ENCODE measurements at places on chromosomes 3 and 15.

DNA sequence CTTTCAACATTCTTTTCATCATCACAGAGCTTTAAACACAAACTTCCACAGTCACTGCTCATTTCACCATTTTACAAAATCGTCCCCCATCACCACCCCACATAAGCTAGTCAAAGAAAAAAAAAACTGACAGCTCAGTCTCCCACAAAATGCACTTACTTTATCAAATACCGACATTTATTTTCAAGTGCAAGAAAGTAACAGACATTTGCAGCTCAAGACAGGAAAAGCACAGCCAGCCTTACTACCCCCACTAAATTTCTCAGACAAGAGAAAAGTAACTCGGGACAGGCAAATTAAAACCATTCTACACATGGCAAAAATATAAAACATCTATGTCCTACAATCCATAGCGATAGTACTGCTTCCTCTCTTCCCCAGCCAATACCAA lies 402.4 kb downstream of the SHQ1 start:
- DNase-seq: no peak

DNA sequence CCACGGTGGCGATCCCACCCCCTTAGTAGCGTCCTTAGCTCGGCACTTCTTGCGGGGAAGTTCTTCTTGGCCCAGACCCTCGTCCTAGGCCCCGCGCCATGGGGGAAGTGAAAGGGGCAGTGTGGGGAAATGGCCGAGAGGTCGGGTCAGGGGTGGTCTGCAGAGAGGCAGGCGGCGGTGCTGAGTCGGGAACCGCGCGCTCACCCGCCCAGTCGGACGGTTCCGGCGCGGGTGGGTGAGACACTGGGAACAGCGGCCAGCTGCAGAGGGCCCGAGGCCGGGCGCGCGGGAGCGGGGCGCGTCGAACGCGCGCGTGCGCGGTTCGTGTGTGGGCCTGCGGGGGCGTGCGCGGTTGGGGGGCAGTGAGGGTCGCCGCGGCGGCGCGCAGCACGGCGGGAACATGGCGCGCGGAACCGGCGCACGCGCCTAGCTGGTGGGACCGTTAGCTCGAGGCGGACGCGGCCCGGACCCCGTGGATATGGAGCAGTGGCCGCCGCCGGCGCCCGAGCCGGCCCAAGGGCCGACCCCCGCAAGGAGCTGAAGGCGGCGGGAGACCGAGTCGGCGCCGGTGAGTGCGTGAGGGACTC lies 246.9 kb downstream of the GOLGA6L6 start:
- DNase-seq: no peak

DNA sequence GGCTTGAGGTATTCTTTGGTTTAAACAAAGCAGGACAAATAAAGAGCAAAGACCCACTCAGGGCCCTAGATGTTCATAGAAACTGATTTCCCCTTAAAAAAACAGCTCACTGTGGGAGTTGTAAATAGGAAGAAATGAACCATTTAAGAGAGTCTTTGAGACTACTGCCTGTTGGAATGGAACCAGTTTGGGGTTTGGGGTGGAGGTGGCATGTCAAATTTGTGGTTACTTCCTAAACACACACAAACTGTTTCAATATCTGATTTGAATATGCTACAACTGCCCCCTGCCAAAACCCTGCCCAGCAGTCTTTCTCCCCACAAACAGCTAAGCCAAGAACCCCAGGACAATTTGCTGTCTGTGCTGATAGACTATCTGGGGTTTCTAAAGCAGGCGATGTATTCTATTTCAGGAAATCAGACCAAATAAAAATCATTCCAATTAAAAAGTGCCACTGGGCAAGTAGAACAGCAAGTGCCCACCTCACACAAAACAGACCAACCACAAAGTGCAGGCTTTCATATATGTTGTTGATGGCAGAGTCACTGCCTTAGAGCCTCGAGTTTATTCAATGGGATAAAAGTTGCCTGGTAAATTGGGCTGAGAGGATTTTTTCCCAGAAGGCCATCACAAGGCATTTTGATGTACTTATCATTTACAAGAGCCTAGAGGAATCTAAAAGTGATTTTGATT lies 293.9 kb upstream of the PROK2 start:
- no peak for DNase-seq

DNA sequence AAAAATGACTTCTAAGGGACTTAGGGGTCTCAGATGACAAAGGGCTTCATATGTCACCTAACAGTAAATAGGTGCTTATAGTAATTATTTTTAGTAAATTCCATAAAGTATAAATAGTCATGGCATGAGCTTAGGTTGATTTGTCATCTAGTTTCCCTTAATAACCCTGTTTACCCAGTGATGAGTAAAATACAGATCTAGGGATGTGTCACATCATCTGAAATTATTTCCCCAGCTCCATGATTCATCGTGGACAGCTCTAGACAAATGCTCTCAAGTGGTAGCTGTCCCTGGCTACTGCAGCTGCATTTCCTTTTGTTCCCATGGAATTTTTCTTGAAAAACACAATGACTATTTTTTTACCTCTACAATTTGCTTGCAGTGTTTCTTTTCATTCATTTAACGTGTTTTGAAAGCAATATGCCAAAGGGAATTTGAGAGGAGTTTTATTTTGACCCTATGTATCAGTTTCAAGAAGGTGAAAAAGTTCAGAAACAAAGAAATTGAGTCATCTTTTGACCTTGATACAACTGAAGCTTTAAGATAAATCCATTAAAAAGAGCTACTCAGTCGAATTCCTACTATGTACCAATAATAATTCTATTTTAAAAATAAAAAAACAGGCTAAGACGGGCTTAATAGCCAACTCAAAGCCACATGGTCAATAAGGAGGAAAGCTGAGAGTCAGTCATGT lies 241.6 kb downstream of the KCNMB2 start:
- DNase-seq: no peak

DNA sequence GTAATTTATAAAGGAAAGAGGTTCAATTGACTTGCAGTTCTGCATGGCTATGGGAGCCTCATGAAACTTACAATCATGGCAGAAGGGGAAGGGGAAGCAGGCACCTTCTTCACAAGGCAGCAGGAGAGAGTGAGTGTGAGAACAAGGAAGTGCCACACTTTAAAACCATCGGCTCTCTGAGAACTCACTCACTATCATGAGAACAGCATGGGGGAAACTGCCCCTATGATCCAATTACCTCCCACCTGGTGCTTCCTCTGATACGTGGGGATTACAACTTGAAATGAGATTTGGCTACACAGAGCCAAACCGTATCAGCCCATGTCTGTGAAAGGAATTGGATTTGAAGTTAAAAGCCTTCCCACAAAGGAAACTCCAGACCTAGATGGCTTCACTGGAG lies 39.1 kb downstream of the TKT start:
- no peak for DNase-seq

DNA sequence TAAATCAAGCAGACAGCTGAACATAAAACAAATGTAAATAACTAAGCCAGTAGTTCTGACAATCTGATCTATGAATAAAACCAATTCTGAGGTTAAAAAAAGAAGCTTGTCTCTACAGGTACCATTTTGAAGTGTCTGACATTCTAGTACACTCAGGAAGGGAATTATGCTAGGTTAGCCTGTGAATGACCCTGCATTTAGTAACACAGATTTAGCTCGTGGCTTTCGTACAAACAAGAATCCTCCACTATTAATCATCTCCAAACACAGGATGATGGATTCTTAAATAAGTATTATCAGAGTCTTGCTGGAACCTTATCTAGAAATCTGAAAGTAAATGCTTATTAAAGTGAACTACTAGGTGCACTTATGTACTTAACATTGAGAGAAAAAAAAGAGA lies 1120.1 kb downstream of the ROBO1 start:
- DNase-seq: no peak

DNA sequence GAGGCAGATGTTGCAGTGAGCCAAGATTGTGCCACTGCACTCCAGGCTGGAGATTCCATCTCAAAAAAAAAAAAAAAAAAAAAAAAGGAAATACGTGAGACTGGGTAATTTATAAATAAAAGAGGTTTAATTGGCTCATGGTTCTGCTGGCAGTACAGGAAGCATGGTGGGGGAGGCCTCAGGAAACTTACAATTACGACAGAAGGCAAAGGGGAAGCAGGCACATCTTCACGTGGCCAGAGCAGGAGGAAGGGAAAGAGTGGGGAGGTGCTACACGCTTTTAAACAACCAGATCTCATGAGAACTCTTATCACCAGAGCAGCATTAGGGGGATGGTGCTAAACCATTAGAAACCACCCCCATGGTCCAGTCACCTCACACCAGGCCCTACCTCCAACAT lies 138.2 kb upstream of the IL12A start:
- DNase-seq: no peak

- peak; percentile 50 for DNase-seq
These were observed 33.9 kb downstream of the PFN2 start for GRCh38 chr3:149936812-149937230.

- no peak for DNase-seq
These were observed 821 bp downstream of the LINS1 start for GRCh38 chr15:100601163-100601562.

GRCh38 chr3:121995161-121996137 lies 26.6 kb downstream of the ILDR1 start:
- peak; percentile 5 for DNase-seq

- DNase-seq: no peak
These were observed 170.9 kb upstream of the THBS1 start for GRCh38 chr15:39409876-39410530.

DNA sequence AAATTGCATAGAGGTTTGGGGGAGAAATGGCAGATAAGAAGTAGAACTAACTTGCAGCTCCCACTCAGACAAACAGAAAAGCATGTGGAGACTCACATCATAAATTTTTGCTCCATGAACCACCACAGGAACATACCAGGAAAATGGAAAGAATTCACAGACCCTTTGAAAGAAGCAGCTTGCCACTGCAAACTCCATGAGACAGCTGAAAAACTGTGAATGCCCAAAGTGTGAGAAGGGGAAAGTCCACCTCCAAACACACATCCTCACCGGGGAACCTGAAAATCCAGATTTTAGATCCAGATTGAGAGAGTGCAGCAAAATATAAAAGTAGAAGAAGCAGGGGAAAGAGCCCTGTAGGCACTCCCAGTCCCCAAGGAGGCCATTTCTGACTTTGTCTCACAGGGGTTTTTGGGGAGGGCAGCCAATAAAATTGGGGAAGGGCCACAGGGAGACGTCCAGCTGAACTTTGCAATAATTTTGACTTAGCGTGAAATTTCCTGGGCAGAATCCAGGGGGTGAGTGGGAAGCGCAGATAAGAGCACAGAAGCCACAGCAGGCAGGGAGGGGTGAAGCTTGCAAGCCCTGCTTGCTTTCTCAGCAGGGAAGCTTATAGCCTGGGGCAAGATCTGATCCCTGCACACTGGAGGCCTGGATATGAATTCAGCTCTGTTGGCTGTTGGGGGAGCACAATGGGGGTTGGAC lies 183.4 kb upstream of the UBE2E2 start:
- DNase-seq: no peak

- no peak for DNase-seq
These were observed 5.1 kb downstream of the GP9 start for GRCh38 chr3:129065720-129066073.

GRCh38 chr15:86634146-86634545 lies 554.5 kb downstream of the AGBL1 start:
- no peak for DNase-seq

- peak; percentile 57 for DNase-seq
These were observed 63.6 kb downstream of the NIPA2 start for GRCh38 chr15:22902046-22902445.

DNA sequence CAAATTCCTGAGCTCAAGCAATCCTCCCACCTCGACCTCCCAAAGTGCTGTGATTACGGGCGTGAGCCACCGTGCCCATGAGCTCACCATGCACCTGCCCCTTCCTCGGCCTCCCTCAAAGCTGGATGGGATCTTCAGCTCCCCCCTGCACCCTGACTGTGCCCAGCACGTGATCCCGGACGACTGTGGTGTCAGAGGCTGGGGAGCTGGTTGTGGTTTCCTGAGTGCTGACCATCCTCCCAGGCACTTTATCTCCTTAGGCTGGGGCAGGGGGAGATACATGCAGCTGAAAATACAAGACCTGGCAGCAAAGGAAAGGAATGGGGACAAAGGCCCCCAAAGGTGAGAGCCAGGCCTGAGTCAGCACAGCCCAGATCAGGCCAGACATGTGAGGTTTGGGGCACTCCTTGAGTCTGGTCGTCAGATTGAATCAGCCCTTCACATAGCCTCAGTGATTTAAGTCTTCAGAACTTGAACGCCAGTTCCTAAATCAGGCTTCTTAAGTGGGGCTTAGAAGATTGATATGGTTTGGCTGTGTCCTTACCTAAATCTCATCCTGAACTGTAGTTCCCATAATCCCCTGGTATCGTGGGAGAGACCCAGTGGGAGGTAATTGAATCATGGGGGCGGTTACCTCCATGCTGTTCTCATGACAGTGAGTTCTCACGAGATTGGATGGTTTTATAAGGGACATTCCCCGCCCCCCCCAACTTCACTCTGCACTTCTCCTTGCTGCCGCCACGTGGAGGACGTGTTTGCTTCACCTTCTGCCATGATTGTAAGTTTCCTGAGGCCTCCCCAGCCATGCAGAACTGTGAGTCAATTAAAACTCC lies 35.8 kb downstream of the PRKCD start:
- DNase-seq: no peak

- DNase-seq: no peak
These were observed 1.8 kb downstream of the PRKCD start for GRCh38 chr3:53162672-53163443.

- DNase-seq: no peak
These were observed 108.1 kb downstream of the LSAMP start for GRCh38 chr3:116337229-116337628.

GRCh38 chr15:65212097-65212496 lies 824 bp upstream of the CILP start:
- DNase-seq: no peak

DNA sequence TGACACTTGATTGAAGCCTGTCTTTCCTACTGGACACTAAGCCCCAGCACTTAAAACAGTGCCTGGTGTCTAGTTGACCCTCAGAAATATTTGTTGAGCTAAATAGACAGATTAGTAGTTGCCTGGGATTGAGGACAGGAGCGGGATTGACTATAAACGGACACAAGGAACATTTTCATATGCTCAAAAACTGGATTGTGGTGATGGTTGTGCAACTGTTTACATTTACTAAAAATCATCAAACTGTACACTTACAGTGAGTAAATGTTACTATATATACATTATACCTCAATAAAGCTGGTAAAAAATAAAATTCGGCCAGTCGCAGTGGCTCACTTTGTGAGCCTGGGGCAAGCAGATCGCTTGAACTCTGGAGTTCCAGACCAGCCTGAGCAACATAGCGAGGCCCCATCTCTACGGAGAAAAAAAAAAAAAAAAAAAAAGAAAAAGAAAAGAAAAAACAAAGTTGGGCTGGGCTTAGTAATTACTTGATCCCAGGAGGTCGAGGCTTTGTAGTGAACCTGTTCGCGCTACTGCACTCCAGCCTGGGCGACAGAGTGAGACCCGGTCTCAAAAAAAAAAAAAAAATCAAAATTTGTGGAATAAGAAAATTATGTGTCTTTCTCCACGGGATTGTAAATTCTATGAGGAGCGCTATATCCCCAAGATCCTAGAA lies 632 bp upstream of the IDH3A start:
- peak; percentile 43 for DNase-seq

DNA sequence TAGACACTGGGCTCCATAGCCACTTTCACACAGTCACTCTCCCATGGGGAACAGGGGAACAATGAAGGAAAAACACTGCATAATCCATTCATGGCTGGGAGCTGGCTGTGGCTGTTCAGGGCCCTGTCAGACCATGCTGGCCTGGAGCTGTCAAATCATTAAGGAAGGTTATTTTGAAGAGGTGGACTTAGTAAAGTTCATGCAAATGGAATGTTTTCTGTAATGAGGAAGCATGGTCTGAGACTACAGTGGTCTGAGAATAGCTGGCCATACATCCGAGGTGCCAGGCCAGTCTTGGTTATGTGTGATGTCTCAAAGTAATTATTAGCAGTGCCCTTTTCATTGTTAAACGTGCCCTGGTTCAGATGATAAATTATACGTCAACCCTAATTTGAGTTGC lies 117.1 kb upstream of the MRPS22 start:
- no peak for DNase-seq
